Activated T-helper 1 cell treated with anti-CD3 and anti-CD28 coated beads, Interleukin-2, amount 50 U/mL, for 16 hours (primary cell): ENCODE measurements at places on chromosomes 12 and 14.

DNA sequence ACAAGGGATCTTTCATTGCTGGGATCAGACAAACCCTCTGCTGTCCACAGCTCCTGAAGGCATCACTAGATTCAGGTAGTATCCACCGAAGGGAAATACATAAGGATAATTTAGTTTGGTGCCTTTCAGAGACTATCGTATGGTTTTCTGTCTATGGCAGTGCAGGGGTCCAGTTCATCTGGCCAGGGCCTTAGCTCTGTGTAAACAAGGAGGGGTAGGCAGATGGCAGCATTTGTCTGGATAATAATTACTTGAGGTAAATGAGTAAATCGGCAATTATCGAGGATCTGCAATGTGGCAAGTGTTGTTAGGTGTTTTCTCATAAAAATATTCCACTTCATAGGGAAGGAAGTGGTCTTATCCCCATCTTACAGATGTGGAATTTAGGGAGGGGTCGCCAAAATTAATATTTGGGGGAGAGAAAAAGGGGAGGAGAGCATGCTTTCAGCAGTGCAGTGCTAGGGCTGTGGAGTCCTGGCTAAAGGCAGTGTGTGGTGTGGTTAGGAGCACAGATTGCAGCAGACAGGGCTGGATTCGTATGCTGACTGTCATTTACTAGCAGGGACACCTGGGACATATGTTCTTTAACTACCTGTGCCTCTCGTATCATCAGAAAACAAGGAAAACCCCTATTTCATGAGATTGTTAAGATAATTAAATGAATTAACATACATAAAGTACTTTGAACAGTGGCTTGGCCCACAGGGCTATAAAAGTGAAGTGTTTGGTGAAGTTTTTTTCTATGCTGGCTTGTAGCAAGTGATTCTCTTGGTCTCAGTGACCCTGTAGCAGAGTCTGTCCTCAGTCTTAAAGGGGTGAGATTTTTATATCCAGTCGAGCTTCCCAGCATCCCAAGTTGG, 27.1 kb downstream of the RASSF8 start:
- DNase-seq = no peak

DNA sequence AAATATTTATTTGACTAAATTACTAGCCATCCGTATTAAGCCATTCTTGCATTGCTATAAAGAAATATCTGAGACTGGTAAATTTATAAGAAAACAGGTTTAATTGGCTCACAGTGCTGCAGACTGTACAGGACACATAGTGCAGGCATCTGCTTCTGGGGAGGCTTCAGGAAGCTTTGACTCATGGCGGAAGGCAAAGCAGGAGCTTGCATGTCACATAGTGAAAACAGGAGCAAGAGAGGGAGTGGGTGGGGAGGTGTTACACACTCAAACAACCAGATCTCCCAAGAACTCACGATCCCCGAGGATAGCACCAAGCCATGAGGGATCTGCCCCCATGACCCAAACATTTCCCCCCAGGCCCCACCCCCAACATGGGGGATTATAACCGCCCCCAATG, 26.7 kb upstream of the RAB21 start:
- DNase-seq = no peak

- DNase-seq = no peak
Observed at GRCh38 chr12:9076733-9077132, 39.0 kb downstream of the A2M start.

- no peak for DNase-seq
Observed at GRCh38 chr12:22738945-22739344, 114.0 kb downstream of the ETNK1 start.

DNA sequence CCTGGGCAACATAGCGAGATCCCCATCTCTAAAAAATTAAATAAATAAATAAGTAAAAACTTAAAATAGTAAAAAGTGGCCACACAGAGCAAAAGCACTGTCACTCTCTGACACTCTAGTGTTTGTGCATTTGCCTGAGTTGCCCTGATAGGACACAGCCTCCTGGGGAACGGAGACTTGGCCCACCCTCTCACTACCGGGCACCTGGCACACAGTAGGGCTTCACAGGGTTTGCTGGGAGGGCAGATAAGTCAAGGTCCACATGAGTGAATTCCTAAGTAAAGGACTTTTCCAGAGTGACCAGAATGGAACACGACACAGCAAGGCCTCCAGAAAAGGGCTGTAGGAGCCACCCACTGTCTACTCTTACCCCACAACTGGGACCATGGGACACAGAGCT, 54.3 kb downstream of the SCARB1 start:
- no peak for DNase-seq

DNA sequence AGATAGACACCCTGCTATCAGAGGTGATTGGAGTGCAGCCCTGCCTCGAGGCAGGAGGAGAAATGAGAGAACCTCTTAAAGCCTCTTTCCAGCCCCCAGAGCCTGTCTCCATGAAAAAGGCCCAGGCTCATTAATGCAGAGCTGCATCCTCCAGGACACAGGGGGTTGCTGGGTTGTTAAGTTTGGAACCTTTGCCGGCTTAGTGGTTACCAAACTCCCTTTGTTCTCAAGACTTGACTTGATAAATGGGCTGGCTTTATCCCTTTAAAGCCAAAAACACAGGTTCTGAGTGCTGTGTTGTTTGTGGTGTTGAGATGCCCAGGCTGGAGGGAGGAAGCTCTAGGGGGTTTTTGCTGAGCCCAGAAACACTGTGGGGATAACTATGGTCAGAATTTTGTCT, 71.0 kb downstream of the DAD1 start:
- no peak for DNase-seq
